Germinal center (tissue), 1 donor: ENCODE measurements at places on chromosomes 11 and 22.

DNA sequence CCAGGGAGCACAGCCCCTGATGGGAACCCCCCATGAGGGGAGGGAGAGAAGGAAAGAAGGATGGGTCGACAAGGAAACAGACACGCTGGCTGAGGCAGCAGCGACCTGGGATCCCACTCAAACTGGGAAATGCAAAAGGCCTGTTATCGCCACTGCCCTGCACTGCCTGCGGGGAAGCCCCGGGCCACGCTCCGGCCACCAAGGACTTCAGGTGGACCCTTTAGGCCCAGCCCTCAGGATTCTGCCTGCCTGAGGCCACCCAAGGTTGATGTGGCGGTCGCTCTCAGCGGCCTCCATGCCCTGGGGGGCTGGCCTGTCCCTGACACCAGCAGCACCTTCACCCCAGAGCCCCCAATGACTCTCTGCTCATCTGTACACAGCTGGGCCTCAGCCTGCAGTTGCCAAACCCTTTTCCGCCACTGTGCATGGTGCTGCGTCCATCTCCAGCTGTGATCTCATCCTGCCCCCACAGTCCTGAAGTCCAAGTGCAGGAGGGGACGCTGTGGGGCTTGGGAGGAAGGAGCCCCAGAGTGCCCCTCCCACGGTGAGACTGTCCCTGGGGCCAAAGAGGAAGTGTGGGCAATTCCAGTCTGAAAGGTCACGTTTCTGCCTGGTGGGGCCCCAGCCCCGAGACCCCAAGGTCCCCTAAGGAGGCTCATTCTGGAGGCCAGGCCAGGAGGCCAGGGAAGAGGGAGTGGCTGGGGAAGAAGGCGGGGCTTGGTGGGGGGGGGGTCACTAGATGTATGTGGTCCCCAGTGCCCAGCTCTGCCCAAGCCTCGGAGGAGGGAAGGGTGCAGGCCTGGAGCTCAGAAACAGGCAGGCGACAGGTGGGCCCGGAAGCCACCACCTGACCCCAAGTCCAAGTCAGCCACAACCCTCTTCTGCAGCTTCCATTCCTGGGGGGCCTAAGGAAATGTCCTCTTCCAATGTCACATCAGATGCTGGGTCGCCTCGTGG lies 31.6 kb downstream of the OSBPL5 start:
- no peak for DNase-seq

- DNase-seq = no peak
These were observed 13.3 kb downstream of the NNMT start for GRCh38 chr11:114309517-114309916.

DNA sequence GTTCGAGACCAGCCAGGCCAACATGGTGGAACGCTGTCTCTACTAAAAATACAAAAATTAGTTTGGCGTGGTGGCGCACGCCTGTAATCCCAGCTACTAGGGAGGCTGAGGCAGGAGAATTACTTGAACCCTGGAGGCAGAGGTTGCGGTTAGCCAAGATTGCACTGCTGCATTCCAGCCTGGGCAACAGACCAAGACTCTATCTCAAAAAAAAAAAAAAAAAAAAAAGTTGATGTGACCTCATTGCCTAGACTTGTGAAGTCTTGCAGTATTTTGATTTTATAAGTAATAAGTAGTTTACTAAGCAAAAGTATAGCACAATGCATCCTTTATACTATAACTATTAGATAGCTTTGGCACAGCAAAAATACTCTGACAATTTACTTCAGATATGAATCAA lies 9.9 kb upstream of the CUL5 start:
- no peak for DNase-seq

DNA sequence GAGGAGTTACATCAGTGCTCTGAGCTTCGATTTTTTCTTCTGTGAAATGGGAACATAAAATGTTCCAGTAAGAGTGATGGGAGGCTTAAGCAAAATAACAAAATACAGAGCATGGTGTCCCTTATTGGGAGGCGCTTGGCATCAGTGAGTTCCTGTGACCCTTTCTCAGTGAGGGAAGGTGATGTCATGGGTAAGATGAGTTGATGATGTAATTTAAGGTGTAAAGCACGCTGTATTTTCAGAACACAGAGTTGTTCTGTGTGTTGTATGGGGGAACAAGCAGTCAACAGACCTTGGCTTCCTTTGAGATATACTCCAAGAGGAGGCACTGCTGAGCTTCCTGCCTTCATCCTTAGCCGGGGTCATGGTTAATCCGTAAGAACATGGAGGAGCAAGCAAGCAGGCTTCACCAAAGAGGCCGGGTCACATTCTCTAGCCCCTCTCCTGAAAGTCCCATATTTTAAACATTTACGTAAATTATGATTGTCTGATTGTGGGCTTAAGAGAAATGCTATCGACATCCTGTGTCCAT lies 266.7 kb downstream of the LARGE1 start:
- no peak for DNase-seq

DNA sequence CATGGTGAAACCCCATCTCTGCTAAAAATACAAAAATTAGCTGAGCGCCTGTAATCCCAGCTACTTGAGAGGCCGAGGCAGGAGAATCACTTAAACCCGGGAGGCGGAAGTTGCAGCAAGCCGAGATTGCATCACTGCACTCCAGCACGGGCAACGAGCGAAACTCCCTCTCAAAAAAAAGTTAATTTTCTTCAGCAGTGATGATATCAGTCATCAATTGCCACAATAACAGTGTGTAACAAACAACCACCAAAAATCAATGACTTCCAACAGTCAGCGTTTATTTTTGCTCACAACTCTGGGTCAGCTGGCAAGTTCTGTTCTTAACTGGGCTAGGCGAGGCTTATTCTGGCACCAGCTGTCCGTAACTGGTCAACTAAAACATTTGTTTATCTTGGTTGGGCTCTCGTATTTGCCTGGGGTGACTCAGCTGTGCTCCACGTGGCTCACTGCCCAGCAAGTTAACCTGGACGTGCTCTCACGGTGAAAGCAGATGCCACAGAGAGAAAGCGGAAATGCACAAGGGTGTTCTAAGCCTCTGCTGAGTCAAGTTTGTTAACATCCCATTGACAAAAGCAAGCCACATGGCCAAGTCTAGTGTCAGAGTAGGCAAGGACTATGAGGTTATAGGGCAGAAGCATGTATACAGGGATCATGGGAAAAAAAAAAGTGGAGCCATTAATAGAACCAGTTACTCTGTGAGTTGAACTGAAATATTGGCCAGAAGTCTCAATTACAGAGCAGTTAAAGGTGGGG lies 52.1 kb downstream of the LHFPL7 start:
- DNase-seq = no peak

DNA sequence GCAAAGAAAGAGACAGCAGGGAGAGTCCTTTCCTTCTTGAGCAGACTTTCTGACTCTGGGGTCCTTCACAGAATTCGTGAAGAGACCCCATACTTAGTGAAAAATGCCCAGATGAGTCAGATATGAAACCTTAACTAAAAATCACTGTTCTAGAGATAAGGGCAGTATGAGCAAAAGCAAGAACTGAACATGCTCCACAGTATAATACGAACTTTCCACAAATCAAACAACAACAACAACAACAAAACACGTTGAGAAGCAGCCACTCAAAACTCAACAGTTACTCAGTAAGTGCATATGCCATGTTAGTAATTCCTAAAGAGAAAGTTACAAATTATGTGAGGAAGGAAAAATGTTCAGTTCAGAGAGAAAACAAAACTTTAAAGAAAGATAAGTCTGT lies 44.3 kb downstream of the PITPNB start:
- no peak for DNase-seq
